RPMI7951 (cell line): ENCODE measurements at places on chromosomes 3 and 15. TPM values are rescaled to one million over a fixed set of nuclear protein-coding genes. Genes with fewer than 3 reads are reported as not detected.

LRRC15 gene
- 93.4 and 95.0 TPM in 2 replicates for total RNA-seq

RASL12 gene
- 0.39 and 0.48 TPM in 2 replicates for total RNA-seq

HLTF gene
- total RNA-seq: 89.6 and 92.8 TPM in 2 replicates

EIF4E3 gene
- total RNA-seq: 1.6 and 1.7 TPM in 2 replicates

TUSC2 gene
- 26.8 and 33.7 TPM in 2 replicates for total RNA-seq

GOLGA8R gene
- total RNA-seq: 0.24 and 0.39 TPM in 2 replicates
